ENCODE measurements at places on chromosomes 5 and 9.

- no peak for DNase-seq
Measured at GRCh38 chr5:88509403-88509802, 240.8 kb upstream of the TMEM161B start.

GRCh38 chr5:154714266-154714986 is 40.8 kb upstream of the LARP1 start:
- no peak for DNase-seq

DNA sequence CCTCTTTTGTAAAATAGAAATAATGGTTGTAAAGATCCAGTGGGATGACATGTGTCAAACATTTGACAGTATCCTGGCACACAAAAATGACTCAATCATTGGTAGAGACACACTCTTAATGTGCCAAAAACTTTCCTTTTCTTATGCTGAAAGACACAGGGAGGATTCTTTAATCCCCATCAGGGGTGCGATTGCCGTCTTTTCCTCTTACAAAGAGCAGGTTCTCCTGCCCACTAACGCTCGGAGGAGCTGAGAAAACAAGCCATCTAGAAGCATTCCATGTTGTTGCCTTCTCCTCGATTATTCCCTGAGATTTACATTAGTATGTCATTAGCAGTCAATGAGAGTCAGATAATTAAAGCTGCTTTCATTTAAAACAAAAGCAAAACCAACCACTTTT is 342.6 kb upstream of the CCNH start:
- DNase-seq = no peak

DNA sequence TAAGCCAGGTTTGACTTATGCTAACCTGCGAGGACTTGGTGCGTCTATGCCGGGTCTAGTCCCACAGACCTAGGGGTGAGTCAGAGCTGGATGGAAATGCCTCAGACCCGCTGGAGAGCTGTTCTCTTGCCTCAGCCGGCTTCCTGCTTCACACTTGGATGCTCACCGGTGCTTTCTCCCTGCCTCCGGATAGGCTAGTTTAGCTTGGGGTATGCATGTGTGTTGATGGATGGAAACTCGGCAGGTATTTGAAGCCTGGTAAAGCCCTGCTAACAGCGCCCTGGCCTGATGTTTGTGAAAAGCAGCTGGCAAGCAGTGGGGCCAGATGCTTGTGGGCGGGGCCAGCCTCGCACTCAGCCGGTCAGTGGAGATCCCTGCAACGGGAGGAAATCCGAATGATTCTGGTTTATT is 29.3 kb downstream of the PRRC2B start:
- peak; percentile 59 for DNase-seq

DNA sequence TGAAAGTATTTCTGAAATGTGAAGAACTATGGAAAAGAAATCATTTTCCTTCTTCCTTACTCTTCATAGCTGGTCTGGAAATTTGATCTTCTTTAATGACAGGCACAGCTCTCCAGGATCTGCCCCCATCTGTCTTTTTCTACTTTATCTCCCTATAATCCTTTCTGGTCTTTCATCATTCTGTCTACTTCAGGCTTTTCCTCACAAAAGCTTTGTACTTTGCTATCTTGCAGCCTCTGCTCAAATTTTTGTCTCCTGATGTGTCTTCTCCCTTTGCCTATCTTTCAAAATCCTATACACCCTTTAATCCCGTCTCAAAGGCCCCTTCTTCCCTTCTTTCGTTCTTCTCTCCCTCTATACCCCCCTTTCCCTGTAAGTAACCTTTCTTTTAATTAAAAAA is 114.9 kb upstream of the ATP10B start:
- DNase-seq = no peak

DNA sequence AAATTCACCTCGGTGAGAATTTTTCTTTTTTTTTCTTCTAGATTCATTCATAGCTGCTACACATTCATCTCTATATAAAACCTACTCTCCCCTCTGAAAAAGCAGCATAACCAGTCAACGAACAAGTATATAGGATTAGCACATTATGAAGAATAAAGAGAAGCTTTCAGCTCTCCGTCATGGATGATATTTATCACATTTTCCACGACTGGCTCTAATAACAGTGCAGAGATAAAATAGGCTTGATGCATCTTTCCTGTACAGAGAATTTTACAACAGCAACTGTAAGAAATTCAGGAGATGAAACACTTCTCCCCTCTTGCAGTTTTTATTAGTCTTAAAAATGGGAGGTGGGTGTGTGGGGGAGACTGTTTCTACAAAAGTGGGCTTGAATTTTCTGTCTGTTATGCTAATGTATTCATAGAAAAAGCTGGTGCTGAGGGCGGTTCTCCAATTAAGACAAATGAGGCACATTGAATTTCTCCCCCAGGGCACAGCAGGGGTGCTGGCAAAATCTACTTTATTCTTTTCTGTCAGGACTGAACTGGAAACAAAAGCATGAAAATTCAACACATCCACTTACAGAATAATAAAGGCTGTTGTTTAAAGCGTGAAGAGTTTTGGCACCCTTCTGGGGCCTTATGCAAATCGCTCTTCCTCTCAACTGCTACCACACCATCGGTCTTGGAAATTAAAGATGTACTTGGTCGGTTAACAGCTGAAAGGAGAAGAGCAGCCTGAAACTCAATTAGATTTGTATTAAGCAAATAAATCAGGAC is 233.9 kb upstream of the ZNF608 start:
- no peak for DNase-seq

- no peak for DNase-seq
Measured at GRCh38 chr5:114367029-114367428, 5.2 kb downstream of the KCNN2 start.

DNA sequence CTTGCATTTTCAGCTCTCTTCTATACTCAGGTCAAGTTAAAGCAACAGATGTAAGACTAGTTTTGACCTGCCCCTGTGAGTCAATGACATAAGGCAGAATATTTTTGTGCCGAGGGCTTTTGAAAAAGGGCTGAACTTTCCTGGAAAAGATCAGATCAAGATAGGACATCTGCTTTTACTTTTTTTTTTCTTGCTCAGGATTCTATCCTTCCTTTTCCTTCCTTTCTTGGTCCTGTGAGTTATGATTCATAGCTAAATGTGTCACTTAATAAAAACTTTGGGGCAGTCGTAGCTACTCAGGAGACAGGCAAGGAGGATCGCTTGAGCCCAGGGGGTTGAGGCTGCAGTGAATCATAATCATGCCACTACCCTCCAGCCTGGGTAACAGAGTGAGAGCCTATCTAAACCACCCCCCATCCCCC is 84.3 kb upstream of the BRINP1 start:
- DNase-seq = no peak

- no peak for DNase-seq
Measured at GRCh38 chr5:6439588-6440550, 8.8 kb upstream of the UBE2QL1 start.

DNA sequence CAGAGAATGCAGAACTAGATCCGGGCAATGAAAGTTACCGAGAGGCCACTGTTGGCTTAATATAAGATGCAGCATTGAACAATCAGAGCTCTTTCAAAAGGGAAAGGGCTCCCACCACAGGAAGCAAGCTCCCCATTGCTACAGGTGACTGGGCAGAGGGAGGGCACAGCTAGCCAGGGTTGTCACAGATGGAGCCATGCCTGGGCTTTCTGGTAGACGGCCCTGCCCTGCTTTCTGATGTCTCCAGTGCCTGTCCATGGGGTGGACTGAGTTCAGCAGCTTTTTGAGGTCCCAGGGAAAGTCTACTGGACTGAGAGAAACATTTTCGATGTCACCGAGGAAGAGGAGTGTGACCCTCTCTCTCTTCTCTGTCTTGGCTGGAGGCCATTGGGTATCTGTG is 14.1 kb downstream of the RGS3 start:
- no peak for DNase-seq

DNA sequence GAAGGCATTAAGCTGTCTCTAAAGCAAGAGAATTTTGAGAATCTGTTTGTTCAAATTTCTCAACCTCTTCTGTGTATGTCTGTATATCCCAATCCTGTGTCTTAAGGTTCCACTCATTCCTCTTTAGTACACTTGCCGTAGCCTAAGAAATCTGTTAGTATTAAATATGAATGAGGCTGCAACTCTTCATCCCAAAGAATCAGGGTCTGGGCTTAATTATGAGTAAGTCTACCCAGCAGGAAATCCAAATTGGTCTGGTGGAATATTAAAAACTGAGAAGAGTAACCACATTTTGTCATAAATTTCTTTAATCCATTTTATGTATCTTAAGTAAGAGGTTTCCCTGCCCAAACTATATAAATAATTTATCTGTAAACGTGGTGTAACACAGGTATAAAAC is 1171.2 kb downstream of the CDH12 start:
- no peak for DNase-seq

- DNase-seq = peak; percentile 13
Measured at GRCh38 chr9:112705768-112706427, 12.0 kb downstream of the INIP start.

DNA sequence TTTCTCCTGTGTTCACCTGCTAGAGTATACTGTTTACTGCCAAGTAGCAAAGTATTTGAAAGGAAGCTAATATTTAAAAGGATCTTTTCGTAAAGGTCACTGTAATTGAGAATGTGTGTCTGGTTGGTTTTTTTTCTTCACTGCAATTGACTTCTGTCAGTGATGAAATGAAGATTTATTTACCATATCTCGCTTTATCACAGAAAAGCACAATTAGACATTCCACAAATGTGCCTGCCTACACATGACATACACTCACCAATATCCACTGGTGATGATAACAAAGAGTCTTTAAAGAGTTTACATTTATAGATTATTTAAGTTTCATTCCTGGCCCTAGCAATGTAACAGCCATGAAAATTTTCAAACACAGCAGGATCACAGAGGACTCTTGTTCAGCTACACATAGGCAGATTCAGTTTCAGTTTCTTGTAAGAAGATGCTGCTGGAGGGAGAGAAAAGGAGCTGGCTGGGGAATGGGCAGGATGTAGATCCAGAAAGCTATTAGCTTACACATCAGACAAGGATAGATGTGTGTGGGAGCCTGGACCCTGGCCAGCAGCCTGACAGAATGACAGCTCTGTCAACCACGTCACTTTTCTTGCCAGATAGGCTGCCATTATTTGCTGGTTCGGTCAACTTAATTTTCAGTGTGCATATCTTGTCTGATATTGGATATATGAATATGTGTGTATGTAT is 104.0 kb downstream of the GDNF start:
- no peak for DNase-seq

DNA sequence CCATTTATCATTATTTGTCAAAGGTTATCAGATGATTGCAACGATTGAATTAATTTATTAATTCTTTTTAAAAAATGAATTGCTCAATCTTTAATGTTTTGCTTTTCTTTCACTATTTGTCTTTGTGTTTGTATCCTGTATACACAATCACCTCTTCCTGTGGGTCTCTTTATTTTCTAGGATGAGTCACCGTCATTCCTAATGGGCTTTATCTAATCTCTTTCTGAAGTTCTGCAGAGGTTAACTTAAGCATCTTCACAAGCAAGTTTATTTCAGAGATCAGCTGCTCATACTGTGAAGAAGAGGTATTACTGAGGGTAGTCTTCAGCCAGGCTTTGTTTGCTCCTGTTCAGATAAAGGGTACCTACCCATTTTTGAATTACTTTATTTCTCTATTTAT is 323.9 kb downstream of the NNT start:
- DNase-seq = no peak

DNA sequence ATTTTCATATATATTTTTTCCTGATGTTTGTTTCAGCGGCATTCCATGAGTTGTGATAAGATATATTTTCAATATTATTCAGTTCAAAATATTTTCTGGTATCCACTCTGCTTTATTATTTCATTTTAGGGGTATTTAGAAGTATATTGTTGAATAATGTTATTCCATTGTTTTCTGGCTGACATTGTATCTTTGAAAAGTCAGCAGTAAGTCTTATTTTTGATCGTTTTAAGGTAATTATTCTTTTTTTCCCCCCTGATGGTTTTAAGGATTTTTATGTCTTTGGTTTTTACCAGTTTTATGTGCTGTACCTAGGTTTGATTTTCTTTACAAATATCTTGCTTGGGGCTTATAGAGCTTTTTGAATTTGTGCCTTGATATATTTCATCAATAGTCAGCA is 6.6 kb upstream of the GLRA1 start:
- DNase-seq = no peak

DNA sequence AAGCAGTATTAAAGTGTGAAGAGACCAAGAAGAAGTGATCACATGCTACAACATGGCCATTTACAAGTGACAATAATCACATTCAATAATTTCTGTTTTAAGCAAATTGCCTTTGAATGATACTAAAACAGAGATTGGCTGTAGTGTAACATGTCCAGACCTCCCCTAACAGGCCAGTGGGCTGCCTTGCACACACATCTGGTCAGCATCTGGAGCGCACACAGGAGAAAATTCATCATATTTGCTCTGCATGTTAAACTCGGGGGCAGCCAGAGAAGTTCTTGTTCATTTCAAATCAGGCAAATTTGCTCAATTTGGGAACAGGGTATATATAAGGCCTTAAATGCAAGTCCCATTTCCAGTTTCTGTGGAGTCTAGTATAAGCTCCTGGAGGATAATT is 111.1 kb upstream of the FBXL7 start:
- no peak for DNase-seq

DNA sequence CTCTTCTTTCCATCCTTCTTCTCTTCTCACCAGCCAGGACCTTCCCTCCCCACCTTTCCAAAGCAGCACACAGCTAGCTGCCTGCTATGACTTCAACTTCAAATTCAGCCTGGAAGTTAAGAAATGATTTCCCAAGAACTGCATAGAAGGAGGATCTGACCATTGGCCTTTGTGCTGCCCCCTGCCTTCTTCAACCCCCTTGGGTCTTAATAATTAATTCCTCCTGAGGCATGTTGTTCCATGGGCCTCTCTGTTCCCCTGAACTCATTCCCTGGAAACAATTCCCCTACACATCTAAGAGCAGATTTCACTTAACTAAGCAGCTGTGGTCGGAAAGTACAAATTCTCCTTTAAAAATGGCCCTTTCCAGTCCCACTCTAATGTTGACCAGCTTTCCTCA is 62.4 kb downstream of the ADAMTS12 start:
- no peak for DNase-seq

- no peak for DNase-seq
Measured at GRCh38 chr9:109097146-109097545, 22.6 kb downstream of the TMEM245 start.

GRCh38 chr9:27888661-27889295 is 315.5 kb upstream of the C9orf72 start:
- DNase-seq = no peak

DNA sequence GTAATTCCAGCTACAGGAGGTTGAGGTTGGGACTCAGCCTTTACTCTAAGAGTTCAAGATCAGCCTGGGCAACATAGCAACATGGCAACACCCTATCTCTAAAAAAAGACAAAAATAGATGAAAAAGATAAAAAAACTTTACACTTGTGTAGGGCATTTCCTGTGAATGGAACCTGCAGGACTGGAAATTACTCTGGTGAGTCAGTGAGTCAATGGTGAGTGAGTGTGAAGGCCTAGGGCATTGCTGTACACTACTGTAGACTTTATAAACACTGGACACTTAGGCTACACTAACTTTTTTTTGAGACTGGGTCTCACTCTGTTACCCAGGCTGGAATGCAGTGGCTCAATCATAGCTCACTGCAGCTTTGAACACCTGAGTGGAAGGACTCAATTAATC is 19.5 kb upstream of the ARSI start:
- DNase-seq = no peak

- no peak for DNase-seq
Measured at GRCh38 chr9:74330487-74331214, 166.5 kb upstream of the RORB start.

Data from HTR-8/SVneo (cell line).